ENCODE measurements at places on chromosomes 5 and 9.

DNA sequence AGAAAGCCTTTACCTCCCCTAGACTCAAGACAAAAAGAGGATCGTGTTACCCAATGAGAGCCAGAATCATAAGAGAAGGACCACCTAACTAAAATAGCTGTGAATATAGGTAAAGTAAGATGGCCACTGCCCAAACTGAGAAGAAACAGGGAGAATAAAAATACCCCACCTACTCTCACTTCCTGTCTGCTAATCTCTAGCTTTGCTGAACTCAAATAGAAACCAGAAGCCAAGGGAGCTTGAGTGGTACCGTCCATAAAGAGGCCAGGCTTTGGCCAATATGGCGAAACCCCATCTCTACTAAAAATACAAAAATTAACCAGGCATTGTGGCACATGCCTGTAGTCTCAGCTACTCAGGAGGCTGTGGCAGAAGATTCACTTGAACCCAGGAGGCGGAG lies 123.0 kb upstream of the FST start:
- no peak for DNase-seq

DNA sequence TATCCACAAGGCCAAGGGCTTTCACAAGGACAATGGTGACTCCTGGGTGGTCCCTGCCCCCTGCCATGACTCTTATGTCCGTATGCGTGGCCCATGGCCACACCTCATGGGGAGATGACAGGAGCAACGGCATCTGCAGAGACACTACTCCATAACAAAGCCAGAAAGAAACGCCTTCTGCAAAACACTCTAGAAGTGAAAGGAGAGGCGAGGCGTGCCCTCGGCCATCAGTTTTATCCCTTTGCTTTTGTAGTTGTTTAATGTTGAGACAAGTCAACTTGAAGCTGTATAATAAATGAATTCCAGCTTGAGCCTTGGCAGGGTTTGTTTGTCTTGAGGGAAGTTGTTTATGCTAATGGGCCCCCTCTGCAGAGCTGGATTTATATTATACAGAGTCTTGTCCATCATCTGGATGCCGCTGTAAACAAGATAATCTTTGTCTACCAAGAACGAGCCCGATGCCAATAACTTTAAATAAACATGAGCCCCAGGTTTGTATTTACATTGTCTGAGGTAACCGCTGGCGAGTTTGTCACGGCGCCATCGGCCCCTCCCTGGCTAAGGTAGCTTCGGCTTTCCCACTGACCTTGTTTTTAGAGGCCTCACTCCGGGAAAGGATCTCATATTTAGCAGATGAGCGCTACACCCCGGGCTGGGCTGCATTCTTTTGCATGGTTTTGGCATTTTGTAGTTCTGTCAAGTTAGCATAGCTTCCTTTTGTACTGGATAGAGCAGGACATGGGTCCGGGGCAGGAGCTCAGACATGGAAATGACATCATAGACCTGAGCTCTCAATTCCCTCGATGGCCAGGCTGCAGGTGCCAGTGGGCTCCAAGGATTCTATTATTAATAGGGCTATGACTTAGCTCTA lies 165.3 kb downstream of the ERCC6L2 start:
- DNase-seq, result no peak

DNA sequence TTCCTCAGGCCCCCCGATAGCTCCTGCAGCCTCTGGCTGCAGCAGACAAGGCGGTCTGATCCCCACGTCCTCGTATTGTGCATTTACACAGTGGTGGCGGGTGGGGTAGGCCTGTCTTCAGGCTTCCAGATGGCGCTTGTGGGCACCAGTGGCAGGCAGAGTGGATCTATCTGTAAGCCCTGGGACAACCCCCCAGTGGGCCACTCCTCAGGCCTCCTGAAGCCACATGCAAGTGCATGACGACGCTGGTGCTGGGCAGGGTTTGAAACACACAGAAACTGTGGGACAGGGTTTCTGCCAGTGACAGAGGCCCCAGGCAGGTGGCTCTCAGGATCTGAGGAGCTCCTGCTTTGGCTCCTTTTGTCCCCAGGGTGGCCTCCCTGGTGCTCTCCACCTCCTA lies 42.0 kb downstream of the SLF1 start:
- DNase-seq, result no peak

GRCh38 chr5:67010684-67011409 lies 185.8 kb downstream of the CD180 start:
- no peak for DNase-seq

DNA sequence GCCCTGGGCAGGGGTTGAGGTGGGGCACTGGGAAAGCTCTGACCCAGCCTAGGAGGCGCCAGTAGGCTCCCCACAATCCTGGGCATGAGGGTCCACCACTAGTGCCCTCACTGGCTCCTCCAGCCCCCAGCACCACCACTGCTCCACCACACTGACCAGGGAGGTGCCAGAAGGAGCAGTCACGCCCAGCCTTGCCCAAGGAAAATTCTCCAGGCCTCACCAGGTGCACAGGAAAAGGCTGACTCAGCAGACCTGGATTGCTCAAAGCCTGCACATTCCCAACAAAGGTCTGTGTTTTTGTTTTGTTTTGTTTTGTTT lies 62.9 kb downstream of the ZNF354C start:
- DNase-seq, result no peak

DNA sequence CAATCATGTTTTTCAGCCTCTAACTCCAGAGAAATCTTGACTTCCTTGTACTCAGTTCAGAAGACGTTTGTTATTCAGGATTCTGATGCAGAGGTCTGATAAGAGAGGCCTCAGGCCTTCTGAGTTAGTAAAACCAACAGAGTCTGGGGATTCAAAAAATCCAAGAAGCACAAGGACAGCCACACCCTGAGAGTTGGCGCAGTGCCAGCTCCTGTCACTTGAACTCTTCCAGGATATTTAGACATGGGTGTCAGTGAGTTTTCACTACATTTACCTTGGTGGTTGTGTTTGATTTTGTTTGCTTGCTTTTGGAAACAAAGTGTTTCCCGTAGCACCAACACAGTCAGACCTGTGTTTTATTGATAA lies 41.6 kb upstream of the PDE8B start:
- DNase-seq, result no peak

DNA sequence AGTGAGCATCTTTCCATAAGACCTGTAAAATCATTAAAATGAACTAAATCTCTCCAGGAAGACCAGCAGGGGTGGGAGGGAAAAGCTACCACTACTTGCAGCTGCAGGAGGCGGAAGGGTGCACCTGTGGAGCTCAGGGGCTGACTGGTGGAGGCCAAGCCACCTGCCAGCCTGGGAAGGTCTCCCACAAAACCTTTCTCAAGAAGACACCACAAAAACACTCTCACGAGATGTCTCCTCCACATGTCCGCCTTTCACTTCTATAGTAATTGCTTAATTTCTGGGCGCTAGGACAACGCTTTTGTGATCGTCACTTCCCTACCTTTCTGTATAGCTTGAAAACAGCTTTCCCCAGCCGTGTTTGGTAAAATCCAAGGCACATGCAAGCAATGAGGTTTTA lies 114.4 kb downstream of the ROR2 start:
- no peak for DNase-seq

- no peak for DNase-seq
These were observed 50.3 kb downstream of the MAMDC2 start for GRCh38 chr9:70093944-70094343.

GRCh38 chr5:92106808-92107207 lies 723.7 kb upstream of the ARRDC3 start:
- DNase-seq, result no peak

GRCh38 chr5:10759111-10759510 lies 1.9 kb downstream of the DAP start:
- no peak for DNase-seq

DNA sequence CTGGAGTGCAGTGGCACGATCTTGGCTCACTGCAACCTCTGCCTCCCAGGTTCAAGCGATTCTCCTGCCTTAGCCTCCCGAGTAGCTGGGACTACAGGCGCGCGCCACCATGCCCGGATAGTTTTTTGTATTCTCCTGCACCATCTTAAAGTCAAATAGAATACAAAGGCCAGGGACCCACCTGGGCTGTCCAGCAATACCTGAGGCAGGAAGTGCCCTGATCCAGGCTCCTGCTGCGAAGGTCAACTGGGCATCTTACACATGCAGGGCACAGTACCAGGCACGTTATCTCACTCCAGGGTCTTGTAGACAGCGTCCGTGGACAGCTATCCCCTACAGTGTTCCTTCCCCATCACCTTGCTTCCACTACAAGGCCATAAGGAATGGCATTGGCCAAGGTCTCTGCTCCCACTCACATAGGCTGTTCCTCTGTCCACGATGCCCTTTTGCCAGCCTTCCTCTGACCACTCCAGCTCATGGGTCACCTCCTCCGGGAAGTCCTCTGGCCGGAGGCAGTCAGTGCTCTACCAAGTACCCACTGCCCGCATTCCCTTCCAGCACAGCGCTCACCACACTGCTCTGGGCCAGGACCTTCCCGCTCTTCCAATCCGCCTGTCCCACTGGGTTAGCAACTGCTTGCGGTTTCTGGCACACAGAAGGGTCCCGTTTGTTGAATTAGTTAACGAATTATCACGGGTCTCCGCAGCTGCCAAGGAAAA lies 978 bp downstream of the P4HA2 start:
- no peak for DNase-seq

- DNase-seq, result no peak
These were observed 226.0 kb downstream of the ROR2 start for GRCh38 chr9:91724068-91724440.

DNA sequence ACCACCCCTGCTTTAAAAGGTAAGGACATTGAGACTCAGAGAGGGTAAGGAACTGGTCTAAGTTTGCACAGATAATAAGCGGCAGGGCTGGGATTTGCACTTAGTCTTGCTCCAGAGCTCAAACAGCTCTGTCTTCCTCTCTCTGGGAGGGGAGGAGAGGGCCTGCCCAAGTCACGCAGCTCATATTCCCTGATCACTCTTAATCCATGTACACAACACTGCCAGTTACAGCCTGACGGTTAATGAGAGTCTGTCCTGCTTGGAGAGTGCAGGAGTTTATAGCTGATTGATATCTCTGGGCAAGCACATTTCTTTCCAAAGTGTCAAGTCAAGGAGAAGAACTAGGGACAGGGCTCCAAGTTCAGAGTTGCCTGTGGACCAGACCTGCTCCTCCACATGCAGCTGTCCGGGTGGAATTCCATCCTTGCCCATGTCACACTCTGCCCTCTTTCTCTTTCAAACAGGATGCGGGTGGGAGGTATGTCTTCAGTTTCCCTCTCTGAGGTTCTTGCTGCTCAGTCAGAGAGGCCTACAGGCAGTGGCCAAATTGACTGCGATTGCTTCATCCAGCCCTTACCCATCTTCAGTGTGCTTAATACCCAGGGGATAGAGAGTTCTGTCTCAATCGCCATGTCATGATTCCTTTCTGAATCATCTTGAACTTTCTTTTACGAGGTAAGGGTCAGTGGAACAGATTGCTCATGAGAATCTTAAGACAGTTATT lies 54.5 kb downstream of the GALNT12 start:
- DNase-seq, result no peak

DNA sequence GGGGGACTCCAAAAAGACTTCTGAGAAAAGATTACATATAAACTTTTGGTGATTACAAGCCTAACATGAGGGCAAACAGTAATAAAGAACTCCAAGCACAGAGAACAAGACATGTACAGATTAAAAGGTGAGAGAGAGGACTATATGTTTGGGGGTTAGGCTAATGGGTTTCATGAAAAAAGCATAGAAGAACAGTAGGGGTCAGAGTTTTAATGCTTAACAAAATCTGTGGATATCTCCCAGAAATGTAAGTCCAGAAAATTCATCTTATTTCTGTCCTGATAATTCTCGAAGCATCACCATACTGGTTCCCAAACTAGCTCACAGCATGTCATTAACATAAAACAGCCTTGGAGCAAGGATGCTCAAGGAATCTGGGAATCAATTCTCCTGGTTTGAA lies 137.2 kb downstream of the ARRDC3 start:
- no peak for DNase-seq

GRCh38 chr5:177389241-177390169 lies 5.3 kb downstream of the SLC34A1 start:
- DNase-seq, result no peak

DNA sequence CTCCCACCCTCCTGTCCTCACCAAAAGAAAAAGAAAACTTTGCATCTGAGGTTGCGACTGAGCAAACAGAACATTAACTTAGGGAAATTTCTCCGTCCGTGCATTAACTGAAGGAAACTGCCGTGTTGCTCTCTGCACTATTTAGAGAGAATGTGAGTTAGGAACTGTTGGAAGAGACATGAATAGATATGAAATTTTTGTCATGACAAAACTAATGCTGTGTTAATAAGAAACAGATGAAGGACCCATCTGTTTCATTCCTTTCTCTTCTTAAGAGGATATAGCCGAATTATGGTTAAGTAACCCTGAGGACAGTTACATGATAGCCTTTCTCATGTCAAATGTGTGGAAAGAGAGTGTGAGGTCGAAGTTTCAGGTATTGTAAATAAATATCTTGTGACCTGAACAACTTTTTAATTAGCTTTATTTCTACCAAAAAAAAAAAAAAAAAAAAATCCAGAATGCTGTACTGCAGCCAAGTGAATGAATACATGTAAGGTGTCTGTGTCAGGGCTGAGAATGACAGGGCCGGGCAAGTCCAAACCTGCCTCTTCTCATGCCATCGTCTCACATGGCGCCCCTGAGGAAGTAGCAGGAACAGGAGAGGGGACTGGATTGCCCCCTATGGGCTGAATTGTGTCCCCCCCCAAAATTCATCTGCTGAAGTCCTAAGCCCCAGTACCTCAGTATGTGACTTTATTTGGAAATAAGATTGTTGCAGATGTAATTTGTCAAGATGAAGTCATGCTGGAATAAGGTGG lies 35.6 kb upstream of the ANKRD33B start:
- DNase-seq, result no peak

DNA sequence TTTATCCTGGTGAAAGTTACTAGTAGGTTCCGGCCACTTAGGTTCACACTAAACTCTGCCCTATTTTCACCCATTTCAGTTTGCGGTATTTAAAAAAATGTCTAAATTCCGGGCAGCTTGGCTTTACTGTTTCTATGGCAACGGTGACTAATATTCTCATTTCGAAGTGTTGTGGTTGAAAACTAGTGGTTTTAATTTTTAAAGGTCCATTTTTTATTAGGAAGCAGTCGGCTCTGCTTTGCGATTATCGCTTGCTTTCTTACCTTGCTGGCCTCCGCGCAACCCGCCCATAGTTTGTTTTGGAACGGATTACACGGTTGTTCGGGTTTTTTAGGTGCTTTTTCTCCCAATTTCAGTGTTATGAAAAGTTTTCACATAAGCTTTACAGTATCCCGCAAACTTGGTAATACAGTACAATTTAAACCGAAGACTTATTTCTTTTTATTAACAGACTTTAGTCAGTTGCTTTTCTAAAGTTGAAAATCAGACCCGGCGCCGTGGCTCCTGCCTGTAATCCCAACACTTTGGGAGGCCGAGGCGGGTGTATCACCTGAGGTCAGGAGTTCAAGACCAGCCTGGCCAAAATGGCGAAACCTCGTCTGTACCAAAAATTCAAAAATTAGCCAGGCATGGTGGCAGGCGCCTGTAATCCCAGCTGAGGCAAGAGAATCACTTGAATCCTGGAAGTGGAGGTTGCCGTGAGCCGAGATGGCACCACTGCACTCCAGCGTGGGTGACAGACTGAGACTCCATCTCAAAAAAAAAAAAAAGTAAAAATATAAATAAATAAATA lies 1.6 kb downstream of the KDM4C start:
- peak; percentile 74 for DNase-seq
